ENCODE measurements at places on chromosomes 7 and 10.

- DNase-seq = no peak
Observed at GRCh38 chr7:93823621-93824020, 66.9 kb downstream of the TFPI2 start.

GRCh38 chr10:90977855-90978486 lies 57.1 kb upstream of the ANKRD1 start:
- DNase-seq = no peak

DNA sequence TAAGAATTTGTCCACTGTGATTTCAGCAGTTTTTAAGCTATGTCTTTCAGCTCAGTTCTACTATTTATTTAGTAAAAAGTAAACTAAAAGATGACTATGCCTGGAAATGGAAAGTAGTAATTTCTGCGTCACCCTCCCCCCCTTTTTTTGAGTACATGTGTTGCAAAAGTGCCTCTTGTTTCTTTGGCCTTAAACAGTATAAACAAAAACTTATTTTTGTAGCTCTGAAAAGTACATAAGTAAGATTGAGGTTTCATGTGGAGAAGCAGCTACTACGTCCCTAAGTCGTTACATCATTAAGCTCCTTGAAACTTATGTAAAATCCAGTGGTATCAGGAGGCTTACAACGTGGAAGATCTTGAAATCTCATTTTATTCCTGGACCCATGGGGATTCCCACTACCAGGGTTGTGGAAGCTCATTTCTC lies 46.3 kb upstream of the HBP1 start:
- DNase-seq = no peak

- DNase-seq = no peak
Observed at GRCh38 chr7:20577441-20578071, 37.9 kb upstream of the ABCB5 start.

Measured in pancreas (tissue), 10 donors.